Skin of body (tissue), 3 donors: ENCODE measurements at places on chromosomes 11 and 22.

DNA sequence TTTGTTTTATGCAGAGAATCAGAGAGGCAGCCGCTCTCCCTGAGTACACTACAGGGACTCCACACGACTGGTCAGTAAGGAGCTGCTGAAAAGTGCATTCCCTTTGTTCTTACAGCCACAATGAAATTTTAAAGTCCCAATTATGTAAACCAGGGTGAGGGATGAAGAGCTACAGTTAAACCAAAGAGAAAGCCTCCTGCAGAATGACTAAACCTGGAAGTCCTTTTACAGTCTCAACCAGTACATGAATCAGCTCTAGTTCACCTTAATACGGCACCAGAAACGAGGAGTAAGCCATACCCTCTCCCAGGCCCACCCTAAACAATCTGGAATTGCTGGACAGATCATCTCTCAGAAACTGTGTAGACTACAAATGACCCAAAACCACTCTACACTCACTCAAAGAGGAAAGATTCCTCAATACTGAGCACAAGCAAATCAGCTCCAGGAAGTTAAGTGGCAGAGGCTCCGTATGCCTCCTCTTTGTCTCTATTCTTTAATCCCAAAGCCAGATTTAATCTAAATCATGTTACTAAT is 113.1 kb downstream of the RBFOX2 start:
- peak; percentile 23 for DNase-seq

- DNase-seq, result no peak
Measured at GRCh38 chr22:22040908-22041307, 58.3 kb upstream of the TOP3B start.

- DNase-seq, result no peak
Measured at GRCh38 chr11:1371836-1372465, 17.8 kb upstream of the BRSK2 start.

- peak; percentile 58 for DNase-seq
Measured at GRCh38 chr22:43828998-43829782, 17.1 kb upstream of the EFCAB6 start.

GRCh38 chr22:25021976-25022711 is 69.6 kb downstream of the KIAA1671 start:
- no peak for DNase-seq

- no peak for DNase-seq
Measured at GRCh38 chr22:45631140-45631840, 40.3 kb upstream of the ATXN10 start.

DNA sequence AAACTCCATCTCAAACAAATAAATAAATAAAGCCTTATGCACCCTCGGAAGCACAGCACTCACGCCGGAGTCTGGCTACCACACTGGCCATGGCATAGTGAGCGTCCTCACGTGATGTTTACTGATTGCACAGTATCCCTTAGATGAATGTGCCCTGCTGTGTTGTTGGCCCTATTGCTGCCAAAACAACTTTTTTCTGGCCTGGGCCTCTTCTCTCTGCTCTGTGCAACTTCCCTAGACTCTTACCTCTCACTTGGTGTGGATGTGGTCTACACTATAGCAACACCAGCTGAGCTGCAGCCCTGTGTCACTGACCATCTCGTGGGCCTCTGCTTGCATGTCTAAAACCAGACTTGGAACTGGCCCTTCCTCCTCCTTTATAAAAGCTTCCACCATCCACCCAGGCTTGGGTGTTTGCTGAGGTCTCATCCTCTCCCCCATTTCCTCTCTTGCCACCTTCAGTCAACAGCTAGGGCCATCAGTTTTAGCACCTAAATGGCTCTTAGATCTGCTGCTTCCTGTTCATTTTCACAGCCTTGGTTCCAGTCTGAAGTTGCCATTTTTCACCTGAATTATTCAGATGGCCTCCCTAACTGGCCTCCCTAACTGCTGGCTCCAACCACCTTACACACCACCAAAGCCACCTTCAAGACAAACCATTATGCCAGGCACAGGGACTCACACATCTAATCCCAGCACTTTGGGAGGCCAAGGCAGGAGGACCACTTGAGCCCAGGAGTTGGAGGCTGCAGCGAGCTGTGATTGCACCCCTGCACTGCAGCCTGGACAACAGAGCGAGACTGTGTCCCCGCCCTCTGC is 9.2 kb downstream of the ZNF74 start:
- DNase-seq, result no peak

DNA sequence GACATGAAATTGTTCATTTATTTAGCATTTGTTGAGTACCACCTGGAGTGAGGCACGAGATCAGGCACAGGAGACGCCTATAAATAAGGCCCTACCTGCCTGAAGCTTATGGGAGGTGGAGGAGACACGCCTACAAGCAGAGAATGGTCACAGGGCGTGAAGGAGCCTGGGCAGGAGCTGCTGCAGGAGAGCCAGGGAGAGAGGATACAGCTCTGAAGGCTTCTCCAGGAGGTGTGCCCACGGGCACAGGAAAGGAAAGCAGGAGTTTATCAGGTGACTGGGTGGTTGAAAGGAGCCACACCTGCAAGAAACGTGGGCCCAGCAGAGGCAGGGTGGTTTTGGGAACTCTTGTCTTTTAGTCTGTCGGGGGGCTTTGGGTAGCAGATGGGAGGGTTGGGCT is 70.3 kb downstream of the BMAL1 start:
- no peak for DNase-seq

DNA sequence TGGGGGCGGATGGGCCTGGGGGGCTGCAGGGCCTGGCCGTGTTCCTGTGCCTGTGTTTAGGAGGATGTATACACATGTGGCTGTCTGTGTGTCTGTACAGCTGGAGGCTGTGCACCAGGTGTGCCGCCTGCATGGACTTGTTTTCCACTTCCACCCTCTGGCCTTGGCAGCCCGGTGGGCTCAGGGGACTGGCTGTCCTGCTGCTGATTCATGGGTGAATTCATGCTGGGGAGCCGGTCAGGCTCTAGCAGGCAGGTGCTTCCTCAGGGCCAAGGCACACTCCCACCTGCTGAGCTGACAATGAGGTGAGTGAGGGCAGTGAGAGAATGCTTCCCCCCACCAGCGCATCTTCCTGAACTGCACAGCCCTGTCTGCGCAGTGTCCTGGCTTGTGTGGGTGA is 88.4 kb downstream of the CCDC81 start:
- DNase-seq, result no peak

DNA sequence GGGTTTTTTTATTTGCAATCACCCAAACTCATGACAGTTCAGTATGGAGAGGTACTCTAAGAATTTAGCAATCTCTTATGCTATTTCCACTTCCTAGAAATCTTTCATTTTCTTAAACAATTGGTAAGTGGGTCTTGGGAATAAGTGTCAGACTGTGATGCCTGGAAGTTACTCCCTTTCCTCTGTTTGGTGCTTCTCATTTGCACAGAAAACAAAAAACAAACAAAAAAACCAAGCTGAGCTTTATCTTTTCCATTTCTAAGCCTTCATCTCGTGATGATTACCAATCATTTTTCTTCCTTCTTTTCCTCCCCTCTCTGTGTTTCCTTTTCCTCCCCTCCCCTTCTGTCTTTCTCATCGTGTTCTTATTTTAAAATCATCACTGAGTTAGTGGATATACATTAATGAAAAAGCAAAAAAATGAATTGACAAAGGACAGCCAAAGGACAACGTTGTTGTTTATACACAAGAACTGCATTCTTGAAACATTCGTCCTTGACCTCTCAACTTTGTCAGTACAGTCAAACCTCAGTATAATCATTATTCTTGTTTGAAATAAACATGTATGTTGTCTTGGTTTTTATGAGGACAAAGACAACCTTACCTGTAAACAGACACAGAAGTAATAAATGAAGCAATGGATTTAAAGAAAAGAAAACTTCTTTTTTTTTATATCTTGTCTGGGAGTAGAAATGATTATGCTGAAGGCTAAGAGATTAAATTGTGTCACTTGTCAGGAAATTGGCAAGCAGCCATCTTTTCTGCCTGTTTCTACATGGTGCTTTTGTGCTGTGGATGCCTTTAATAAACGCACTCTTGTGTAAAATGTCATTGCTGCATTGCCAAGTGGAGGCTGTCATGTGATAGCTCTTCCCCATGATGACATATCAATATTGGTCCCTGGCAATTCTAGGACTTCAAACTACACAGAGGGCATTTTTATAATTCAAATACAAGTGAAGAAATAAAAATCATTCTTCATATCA is 803.2 kb upstream of the CCDC90B start:
- DNase-seq, result peak; percentile 5

DNA sequence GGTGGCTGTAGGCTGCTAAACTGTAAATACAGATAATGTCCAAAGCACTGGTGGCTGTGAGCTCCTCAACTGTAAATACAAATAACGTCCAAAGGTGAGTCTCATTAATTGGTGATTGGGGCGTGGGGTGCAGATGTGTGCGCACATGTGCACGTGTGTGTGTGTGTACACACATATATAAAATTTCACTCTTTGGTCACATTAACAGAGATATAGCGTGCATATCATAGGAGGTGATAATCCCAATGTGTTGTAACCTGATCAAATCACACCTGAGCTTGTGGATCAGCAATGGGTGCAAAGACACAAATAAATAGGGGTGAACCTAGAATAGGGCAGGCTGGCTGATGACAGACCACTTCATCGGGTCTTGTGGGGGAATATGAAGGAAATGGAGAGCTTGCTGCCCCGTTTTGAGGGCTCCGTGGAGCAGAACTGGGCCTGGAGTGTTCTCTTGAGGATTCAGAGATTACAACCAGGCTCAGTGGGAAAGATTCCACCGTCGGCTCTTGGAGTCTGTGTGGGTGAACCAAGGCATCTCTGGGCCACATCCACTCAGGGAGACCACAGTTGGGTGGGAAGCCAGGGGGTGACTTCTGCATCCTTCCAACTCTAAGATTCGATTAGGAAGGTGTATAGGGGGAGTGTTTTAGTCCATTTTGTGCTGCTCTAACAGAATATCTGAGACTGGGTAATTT is 24.9 kb upstream of the OSBPL5 start:
- no peak for DNase-seq

DNA sequence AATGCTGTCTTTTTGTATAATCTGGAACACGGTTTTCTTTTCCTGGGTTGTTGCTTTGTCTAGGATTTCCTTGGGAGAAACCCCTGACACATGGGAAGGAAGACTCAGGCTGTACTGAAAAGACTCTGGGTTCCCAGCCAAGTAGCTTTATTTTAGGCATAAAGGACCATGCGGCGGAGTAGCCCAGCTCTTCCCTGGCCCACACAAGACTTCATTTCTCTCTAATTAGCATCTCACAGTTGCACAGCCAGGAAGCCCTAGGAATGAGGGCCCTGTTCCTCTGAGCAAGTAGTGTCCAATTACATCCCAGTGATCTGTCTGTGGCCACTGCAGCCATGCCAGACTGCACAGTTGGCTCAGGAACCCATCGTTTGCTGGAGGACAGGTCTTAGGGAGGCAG is 319.5 kb downstream of the TENM4 start:
- DNase-seq, result no peak

- DNase-seq, result no peak
Measured at GRCh38 chr11:108994887-108995286, 330.0 kb downstream of the DDX10 start.

- DNase-seq, result no peak
Measured at GRCh38 chr22:24023204-24023789, 12.2 kb downstream of the CABIN1 start.

DNA sequence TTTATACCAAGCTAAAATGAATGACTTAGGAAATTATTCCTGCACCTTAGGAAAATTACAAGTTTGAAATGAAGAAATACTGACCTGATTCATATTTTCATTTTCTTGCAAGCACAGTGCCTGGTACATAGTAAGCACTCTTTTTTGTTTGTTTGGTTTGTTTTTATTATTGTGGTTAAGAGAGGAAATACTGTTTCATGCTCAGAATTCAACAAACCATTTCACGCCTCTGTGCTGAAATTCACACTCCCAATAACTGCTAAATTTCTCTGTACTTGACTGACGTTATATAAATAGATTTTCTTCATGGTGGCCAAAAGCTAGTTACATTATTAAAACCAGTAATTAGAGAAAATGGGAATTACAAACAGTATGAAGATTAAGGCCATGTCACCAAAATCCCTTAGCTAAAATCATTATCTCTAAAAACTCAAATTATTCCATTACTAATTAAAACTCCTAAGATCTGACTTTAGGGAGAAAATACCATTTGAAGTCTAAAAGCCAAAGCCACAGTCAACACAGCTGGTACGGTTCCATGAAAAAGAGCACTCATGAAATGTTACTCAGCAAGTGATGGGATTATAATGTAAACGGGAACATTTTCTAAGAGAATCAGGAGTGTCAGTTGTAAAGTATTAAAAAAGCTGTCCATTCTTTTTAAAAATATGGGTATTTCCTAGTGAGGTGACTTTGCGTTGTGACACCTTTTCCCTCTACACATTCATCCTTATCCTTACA is 77.8 kb upstream of the DDI1 start:
- no peak for DNase-seq

DNA sequence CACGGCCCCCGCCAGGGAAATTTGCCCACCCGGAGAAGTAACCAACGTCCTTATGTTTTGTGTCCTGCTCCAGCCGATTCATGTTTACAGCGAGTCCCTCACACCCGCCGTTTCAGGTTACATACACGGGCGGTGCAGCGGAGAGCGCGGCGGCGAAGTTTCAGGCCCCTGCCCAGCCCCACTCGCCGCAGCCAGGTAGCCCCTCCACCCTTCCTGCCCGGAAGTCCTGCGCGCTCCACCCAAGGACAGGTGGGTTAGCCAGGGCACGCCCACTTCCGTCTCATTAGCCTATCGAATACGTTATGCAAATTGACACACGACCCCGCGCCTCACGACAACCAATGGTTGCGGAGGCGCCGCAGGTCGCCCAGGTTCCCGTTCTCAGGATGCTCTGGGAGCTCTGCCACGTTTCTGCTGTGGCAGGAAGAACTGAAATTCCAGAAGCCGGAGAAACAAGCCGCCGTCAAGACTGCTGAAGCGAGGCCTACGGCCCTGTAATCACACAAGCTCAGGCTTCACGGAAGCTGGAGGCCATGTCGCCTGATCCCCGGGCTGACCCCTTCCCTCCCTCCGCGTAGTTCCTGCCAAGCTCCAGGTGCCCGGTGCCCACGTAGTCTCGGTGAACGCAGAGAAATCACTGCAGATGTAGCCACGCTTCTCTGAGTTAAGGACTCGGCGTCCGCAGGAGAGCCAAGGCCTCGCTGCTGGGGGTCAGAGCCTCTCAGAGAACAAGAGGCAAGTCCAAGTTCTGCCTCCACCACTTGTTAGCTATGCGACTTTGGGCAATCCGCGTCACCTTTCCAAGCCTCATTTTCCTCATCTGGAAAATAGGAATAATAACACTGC is 22.4 kb upstream of the MYH9 start:
- peak; percentile 42 for DNase-seq

DNA sequence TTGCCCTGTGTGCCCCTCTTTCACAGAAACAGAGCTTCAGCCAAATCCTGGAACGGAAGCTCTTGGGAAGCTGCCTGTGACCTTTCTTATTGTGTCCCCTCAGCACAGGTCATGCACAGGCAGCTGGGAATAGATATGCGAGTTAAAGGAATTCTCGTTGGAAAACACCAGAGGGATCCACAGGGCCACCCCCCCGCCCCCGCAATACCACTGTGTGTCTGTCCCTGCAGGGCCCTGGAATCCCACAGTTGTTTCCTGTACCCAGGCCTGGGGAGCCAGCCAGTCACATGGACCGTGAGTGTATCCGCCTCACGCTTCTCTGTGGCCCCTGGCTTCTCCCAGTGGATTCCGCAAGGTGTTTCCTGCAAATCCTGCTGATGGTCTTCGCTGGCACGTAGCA is 29.0 kb downstream of the TIMP3 start:
- DNase-seq, result peak; percentile 50
